ENCODE measurements at places on chromosomes 7 and 10. TPM values are rescaled to one million over a fixed set of nuclear protein-coding genes. Genes with fewer than 3 reads are reported as not detected.

DNA sequence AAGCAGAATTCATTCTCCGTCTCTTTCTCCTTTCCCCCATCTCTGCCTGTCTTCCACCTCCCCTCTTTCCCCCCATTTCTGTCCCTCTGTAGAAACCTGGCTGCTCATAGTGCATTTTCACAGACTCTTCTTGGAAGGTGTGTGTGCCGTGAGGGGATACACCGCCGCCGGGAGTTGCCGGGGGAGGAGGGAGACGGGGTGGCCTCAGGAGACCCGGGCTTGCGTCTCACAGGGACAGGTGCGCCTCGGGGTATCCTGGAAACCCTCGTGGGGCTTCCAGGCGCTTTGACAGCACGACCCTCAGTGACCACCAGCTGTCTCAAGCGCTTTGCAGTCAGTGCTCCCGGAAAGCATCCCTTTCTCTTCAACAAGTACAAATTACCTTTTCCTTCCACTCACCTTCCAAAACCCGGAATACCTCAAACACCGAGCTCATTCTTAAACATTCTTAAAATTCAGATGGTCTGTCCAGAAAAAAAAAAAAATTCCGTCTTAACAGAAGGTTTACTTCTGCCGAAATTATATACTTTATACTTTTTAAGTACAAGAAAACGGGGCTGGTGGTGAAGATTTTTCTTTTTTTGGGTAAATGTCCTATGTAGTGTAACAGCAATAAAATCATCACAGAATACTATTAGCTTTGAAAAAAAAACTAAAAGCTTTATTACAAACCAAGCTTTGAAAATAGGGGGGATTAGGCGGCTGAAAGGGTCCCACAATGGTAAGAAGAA, 8.2 kb downstream of the EMX2 start:
- DNase-seq, result no peak

Gene KEL
- 1.1 TPM for polyA plus RNA-seq

Gene NKX2-3
- not detected for polyA plus RNA-seq

Gene TEX36
- not detected for polyA plus RNA-seq

DNA sequence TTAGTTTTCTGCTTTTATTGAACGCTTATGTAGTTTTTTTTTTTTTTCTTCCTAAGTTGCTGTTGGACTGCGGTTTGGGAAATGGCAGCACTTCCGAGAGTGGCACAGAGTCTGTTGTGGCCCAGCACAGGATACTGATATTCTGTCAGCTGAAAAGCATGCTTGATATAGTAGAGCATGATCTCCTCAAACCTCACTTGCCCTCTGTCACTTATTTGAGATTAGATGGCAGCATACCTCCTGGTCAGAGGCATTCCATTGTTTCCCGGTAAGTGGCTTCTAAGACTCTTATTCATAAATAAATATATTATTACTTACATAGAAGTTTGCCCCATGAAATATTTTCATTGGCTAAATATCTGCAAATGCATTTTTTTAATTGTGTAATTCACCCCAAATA, 101.1 kb downstream of the BTAF1 start:
- no peak for DNase-seq

GRCh38 chr10:77068969-77069368, 568.6 kb downstream of the KCNMA1 start:
- DNase-seq, result no peak

- no peak for DNase-seq
These were observed 24.5 kb downstream of the TMEM270 start for GRCh38 chr7:73885433-73885974.

Gene NME8
- 0.35 TPM for polyA plus RNA-seq

Data from right lung (tissue), 10 donors.